Esophagus squamous epithelium (tissue), 5 donors: ENCODE measurements at places on chromosomes 11 and 22. TPM values are rescaled to one million over a fixed set of nuclear protein-coding genes. Genes with fewer than 3 reads are reported as not detected.

Gene ELFN2
- not detected for total RNA-seq

Gene OR2AG1
- not detected for total RNA-seq

Gene TUT1
- 12.7 TPM for total RNA-seq

GRCh38 chr22:30514252-30514651 lies 8.8 kb upstream of the SEC14L4 start:
- DNase-seq = no peak
